ENCODE measurements at places on chromosomes 11 and 22.

GRCh38 chr11:789943-790342 is at the start of gene CEND1:
TSS of gene CEND1 (minus strand) at chr11:790090. CDS start at chr11:788576, 1,514 bp downstream.
- DNase-seq: no peak

GRCh38 chr22:17964643-17965042 is 59.7 kb downstream of the MICAL3 start:
- no peak for DNase-seq

DNA sequence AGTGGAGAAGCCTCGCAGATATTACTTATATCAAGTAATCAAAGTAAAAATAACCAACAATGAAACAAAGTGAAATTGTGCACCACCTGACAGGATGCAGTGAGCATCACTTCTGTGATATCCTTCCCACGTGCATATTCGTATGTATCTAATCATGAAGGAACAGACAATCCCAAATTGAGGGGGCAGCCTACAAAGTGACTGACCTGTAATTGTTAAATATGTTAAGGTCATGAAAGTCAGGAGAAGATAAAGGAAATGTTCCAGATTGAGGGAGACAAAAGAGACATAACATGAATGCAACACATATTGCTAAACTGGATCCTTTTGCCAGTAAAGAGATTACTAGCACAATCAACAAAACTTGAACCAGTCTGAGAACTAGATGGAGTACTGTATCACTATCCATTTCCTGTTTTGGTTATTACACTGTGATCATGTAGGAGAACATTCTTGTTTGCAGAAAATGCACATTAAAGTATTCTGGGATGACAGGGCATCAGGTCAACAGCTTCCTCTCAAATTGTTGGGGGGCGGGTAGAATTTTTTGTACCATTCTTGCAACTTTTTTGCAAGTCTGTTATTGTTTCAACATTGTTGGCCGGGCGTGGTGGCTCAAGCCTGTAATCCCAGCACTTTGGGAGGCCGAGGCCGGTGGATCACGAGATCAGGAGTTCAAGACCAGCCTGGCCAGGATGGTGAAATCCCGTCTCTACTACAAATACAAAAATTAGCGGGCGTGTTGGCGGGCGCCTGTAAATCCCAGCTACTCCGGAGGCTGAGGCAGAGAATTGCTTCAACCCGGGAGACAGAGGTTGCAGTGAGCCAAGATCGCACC is 2.0 kb downstream of the SBF2 start:
- no peak for DNase-seq

DNA sequence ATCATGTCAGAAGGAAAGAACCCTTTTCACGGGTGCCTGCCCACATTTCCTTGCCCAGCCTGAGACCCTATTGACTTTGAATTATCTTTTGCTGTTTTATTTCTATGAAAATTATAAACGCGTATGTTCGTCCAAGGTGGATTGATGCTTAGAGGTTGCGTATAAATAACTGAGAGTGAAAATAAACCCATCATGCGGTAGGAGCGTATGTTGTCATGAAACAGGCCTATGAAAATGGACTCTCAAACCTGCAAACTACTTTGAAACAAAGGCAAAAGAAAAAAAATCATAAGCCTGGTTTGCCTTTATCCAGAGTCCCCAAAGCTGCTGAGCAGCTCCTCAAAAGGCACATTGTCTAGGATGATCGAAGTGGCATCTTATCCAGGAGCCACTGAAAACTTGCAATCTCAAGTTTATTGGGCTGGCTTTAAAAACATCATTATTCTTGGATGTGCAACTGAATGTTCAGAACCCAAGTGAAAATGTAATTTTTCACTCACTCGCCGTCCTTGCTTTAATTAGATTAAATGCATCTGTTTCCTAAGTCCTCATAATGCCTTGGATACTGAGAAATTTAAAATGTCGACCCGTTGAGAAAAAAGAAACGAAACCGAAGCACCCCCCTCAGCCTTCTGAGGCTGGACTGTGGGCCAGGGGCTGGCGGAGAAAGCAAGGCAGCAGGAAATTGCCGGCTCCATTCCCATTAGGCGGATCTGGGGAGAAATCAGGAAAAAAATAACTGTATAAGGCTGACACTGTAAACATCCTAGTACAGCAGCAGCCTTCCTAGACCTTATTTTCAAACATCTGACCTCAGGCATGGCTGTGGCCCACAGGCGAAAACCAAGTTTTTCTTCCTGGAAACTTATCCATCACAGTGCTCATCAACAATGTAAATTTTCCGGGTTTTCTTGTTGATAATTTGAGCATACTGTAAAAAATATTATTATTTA is 82.9 kb upstream of the PPARA start:
- DNase-seq: no peak

DNA sequence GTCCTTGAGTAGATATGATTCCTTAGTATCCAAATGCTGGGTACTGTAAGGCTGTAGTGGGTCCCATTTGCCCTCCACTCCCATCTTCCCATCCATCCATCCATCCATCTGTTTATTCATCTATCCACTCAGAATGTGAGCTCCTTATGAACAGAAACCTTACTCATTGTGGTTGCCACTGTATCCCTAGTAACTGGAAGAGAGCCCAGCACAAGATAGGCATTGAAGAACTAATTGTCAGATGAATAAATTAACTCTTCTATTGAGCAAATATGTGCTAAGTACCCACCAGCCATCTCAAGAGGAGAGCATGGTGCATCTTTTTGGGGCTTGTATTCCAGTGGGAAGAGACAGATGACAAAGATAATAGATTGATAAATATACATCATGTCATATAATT is 86.4 kb upstream of the SEZ6L start:
- no peak for DNase-seq

- DNase-seq: no peak
These were observed 19.1 kb upstream of the SLC22A25 start for GRCh38 chr11:63262547-63262946.

DNA sequence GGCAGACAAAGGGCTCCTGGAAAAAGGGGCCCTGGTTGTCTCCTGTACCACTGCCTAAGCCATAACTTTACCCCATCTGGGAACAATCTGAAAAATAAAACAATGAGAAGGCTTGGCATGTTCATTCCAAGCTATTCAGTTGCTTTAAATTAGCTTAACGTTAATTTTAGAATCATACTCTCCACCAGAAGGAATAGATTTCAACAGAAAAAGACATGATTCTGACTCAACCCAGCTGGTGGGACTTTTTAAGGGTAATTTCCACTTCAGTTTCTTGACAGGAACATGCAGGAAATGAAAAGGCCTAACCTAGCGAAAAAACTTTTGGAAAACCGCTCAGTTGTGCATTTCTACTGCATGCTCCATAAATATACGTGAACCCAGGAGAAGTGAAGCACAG is 7.9 kb downstream of the SF3A1 start:
- no peak for DNase-seq

- DNase-seq: peak; percentile 3
These were observed 881.8 kb downstream of the BRD1 start for GRCh38 chr22:48945621-48946458.

DNA sequence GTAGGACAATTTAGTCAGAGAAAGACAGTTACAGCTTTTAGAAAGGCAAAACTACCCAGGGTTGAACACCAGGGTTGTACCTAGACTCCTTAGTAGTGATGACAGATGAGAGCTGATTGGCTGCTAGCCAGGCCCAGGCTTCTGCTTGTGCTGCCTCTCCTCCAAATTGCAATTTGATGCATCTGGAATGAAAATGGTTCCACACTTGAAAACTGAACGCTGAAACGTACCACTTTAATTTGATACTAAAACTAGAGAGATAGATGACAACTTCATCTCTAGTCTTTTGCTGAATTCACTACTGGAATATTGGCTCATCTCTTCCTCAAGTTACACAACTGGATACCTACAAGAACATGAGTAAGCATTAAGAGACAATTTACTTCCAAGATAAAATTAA is 19.2 kb upstream of the FNBP4 start:
- DNase-seq: no peak

DNA sequence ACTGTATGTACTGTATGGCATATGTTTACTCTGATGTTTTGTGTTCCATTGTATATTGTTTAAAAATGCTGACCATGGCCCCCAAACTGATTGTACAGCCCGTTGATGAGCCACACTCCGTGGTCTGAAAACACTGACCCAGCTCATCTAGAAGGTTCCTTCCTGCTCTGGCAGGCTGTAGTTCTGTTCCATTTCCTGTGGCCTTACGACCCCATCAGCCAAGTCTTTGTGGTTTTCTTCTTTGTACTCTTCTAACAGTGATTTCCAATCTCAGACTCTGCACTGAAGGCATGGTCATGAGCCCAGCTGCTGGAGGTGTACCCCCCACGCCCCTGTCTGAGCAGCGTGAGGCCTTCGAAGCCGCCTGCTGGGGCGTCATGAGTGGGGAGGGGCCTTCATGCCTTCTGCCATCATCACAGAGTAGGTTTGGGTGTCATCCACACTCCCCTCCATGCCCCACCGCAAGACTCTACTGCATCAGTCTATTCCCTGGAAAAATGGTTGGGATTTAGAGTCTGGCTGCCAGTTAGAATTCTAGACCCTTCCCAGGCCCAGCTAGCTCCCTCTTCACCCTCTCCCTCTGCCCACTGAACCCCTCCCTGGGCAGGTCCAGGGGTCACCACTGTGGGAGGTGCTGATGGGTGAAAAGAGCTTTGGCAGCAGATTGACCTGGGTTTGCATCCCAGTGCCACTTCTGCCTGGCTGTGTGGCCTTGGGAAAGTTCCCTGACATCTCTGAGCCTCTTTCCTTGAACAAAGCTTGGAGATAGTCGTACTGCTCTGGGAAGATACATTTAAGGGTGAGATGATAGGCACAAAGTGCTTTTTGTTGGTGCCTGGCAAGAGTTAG is 11.3 kb upstream of the C11orf96 start:
- DNase-seq: no peak

GRCh38 chr22:16824716-16825687 is at the start of gene XKR3:
TSS of gene XKR3 (minus strand) at chr22:16825411. CDS start at chr22:16808073, 17,338 bp downstream.
- no peak for DNase-seq

DNA sequence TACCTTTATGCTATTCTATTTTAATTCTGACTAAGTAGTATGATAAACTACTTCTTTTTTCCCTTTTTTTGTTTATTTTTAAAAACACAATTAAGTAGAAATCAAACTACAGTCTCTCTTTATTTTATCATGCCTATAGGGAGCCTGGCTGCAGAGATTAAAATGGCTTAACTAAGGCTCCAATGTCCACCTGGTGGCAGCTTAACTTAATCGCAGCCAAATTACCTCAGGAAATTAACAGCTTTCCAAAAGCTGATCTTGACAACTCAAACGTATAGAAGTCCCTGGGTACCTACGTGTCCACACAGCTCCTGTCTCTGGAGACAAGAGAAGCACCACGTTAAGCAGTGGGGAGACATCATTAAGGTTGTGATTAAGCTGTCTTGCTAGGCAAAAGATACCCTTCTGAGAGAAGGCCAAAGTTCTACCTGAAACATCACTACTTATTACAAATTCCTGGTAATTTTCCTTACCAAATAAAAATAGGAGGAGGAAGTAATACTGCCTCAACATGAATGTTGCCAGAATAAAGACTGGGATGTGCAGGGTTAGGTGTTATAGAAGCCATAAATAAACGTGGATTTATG is 63.2 kb upstream of the SNX19 start:
- DNase-seq: no peak

- no peak for DNase-seq
These were observed 12.9 kb upstream of the CRKL start for GRCh38 chr22:20904008-20904979.

- peak; percentile 40 for DNase-seq
These were observed 912.8 kb downstream of the DLG2 start for GRCh38 chr11:84714316-84714780.

- no peak for DNase-seq
These were observed 32.2 kb downstream of the CSNK2A3 start for GRCh38 chr11:11320825-11321224.

- no peak for DNase-seq
These were observed 45.6 kb upstream of the RRM1 start for GRCh38 chr11:4049006-4049405.

DNA sequence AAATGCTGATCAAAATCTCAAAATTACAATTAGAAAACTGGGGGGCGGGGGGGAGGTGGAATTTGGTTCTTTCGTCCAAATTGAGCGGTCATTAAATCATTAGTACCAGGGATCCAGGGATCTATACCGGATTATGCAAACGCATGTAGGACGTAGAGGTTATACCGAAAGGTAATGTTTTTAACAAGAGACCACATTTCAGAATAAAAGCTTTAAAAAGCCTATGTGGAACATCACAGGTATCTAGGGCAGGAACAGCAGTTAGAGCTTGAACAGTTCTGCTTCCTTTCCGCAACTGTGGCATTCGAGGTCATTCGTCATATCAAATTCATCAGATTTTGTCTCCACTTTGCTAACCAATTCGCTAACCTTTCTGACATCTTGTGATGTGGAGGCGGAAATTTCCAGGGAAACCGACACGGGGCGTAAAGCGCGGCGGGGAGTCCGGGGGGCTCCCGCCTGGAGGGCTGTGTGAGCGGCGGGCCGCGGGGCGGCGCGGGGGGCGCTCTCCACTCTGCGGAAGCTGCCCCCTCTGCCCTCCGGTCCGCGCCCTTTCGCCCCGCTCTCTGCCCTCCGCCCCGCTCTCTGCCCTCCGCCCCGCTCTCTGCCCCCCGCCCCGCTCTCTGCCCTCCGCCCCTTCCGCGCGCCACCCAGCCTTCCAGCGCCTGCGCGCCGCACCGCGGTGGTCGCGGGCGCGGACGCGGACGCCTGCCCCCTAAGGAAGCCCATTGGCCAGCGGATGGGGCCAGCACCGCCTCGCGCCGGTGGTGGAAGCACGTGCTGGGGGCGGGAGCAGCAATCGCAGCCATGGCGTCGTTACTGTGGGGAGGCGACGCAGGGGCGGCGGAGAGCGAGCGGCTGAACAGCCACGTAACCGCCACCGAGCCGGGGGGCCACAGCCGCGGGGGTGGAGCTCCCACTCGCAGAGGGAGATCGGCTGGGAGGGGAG is at the start of gene DDX25:
Gene DDX25, plus strand, starts transcription at position 798 of the 949 bp plus-strand sequence. Its CDS starts 10 bp downstream, at position 808.
- DNase-seq: no peak

DNA sequence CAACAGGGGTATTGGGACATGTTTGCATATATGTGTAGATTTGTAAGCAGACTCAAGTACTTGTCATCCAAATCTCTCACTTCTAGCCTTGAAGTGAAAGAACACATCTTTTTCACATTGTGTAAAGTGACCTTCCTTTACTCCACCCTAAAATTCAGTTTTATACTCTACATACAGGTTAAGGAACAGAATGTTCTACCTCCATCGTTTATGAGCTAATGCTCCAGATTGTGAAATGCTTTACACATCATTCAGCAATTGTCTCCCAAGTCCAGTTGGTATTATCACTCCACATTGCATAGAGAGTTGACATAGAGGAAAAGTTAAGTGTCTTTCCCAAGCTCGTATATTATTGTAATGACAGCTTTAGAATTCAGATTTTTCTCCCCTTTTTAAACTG is 46.1 kb upstream of the BLID start:
- DNase-seq: peak; percentile 25

DNA sequence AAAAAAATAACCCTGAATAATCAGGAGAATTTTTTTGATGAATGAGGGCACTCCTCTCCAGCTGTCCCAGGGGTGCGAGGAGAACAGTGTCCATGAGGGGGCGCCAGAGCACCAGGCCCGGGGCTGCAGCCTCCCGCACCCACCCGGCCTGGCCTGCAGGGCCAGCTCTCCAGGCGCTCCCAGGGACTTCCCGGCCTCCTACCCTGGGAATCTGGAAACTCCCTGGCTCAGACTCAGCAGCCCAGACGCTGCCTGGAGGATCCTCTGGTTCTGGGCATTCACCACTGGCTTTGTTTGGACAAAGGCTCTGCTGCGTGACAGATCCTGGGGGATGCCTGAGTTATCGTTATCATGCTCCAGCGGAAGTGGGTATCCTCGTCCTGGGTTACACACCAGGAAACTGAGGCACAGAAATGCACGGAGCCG is 31.0 kb downstream of the MCM5 start:
- peak; percentile 88 for DNase-seq

Data from prostate gland (tissue), 2 donors.